ENCODE measurements at places on chromosomes 3 and 15.

DNA sequence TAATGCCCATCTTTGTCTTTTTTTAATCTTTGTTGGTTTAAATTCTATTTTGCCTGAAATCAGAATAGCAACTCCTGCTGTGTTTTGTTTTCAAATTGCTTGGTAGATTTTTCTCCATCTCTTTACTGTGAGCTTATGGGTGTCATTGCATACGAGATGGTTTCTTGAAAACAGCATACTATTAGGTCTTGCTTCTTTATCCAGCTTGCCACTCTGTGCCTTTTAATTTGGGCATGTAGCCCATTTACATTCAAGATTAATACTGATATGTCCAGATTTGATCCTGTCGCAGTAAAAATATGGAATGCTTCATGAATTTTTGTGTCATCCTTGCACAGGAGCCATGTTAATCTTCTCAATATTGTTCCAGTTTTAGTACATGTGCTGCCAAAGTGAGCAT is 316.6 kb downstream of the CGGBP1 start:
- DNase-seq: no peak

DNA sequence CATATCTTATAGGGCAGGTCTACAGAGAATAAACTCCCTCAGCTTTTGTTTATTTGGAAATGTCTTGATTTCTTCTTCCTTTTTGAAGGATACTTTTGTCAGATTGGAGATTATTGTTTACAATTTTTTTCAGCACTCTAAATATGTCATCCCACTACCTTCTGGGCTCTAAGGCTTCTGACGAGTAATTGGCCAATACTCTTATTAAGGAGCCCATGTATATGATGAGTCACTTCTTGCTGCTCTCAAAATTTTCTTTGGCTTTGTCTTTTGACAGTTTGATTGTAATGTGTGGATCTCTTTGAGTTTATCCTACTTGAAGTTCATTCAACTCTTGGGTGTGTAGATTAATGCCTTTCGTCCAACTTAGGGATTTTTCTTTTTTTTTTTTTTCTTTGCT is 28.9 kb upstream of the CD200R1L start:
- DNase-seq: no peak

- DNase-seq: no peak
Observed at GRCh38 chr3:52454938-52455282, 494 bp upstream of the NISCH start.

- no peak for DNase-seq
Observed at GRCh38 chr15:42284551-42284950, 11.3 kb upstream of the TMEM87A start.

DNA sequence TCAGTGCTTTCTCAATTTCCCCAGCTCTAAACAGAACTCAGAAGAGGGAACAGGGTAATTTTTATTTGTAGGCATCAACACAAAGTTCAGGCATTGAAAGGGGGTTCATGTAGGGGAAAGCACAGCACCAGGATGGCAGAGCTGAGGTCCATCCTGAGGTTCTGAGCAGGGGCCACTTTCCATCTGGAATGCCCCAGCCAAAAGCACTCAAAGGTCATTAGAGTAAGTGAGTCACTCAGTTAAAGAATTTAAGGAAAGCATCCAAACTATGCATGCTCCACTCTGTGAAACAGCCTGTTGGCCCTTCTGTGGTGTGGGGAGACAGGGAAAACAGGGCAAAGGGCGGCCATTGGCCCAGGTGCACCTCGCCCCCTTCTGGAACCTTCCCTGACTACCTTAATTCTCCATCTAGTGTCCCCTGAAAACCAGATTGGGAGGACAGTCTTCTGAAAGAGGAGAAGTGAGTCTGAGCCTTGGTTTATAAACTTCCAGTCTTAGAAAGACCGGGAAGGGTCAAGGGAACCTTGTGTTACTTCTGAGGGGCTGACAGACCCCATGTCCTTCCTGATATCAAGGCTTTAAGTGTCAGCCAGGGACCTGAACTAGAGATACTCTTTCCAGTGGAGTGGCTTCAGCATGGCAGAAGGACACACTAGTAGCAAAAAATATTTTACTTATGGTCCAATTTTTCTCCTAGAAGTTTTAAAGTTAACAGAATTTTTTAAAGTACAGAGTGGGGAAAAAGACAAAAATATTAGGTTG is 133.3 kb downstream of the MYLK start:
- no peak for DNase-seq
